ENCODE measurements at places on chromosomes 13 and 19.

DNA sequence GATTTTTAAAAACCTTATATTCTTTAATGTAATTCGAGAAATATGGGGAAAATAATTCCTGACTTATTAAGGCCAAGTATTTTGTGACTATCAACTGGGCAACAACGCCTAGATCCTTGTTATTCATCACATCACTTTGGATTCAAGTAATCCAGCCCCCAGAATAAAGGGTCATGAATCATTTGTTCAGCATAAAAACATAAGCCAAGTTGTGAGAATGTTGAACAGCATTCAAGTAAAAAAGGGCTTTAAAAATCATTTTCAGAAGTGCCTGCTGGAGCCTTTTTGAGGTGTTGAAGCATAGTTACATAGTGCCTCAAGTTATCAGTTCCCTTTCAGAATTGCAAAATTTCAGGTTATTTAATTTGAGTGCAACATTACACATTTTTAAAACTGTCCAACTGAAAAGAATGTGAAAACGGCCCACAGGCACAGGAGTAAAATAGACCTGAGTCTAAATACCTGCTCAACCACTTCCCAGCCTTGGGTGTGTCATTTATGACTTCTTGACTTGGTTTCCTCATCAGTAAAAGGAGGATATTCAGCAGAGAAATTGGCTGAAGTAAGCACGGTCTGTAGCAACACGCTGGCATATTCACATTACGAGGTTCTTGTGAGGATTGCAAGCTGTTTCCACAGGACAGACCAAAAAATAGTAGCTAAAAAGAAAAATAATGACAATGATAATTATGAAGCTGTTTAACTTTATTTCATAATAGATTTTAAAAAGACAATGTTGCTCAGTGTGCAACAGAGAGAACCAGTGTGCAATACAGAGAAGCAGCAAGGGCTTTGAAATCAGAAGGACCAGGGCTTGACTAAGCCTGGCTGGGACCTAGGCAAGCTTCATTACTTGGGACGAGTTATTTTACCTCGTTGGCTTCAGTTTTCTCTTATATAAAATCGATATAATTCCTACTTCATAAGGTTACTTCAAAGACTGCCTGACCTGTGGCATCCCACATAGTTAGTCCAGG is 56.6 kb downstream of the MBNL2 start:
- DNase-seq = no peak

DNA sequence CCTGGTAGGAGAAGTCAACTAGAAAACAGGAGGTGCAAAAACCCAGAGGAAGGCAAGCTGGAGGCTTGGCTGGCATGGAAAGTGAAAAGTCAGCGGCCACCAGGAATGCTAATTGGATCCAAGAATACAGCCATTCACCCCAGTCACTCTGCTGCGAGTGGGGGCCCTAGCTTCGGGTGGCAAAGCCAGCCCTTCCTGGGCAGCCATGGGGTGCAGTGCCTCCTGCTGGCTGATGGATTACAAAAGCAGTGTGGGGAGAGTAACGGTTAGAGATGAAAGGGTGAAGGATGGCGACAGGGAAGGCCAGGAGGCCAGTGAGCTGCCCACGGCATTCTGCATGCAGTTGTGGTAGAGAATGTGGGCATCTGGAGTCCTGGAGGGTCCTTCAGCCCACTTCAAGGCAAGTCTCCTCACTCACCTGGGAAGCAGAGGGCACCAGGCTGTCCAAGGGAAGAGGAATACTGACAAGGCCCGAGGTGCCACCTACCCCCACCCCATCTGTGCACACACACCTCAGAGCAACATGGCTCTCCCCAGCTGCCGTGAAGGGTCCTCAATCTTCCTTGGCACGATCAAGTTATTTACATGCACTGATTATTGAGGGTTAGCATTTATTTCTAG is 20.3 kb upstream of the EPHX3 start:
- DNase-seq = peak; percentile 42

- peak; percentile 44 for DNase-seq
Measured at GRCh38 chr19:4362831-4363545, 19.6 kb downstream of the MPND start.

- no peak for DNase-seq
Measured at GRCh38 chr13:30338331-30338851, 31.0 kb upstream of the KATNAL1 start.

- no peak for DNase-seq
Measured at GRCh38 chr13:98147521-98147920, 4.6 kb downstream of the FARP1 start.

- DNase-seq = no peak
Measured at GRCh38 chr19:6979399-6979798, 41.8 kb downstream of the MBD3L2B start.

DNA sequence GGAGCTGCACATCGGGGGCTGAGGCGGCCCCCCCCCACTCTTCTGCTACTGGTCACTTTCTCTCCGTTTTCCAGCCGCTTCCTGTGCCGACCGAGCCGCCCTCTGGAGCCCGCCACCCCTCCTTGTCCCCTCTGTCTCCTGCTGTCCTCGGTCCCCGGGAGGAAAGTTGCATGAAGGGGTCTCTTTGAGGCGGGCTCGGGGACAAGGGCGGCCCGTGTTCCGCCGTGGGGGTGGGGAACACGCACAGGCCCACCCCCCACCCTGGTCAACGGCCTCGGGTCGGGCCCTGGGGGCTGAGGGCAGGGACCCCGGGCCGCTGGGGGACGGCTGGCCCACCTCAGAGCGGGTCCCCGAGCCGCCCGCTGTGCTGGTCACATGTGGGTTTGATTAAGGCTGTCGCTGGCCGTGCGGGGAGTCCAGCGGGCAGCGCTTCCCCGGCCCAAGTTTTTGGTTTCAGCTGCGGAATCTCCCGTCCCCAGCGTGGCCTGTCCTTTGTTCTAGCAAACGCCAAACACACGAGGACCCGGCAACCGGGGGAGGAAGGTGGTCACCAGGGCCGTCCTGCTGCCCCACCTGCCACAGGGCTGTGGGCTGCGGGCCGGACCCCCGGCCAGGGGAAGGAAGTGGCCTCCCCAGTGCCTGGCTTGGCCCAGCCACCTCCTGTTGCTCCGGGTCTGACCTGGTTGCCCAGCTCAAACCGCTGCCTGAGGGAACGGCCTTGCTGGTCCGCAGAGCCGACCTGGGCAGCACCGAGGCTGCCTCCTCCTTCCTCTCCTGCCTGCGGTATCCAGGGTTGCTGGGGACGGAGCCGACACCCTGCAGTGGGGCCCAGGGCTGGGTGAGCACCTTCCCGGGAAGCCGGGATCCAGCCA is 1.9 kb downstream of the EFNA2 start:
- no peak for DNase-seq

- DNase-seq = no peak
Measured at GRCh38 chr19:53871454-53871853, 3.8 kb downstream of the MYADM start.

GRCh38 chr13:111505175-111505777 is 184.8 kb downstream of the TEX29 start:
- DNase-seq = peak; percentile 79

GRCh38 chr13:53206455-53206854 is 177.8 kb downstream of the OLFM4 start:
- no peak for DNase-seq

GRCh38 chr19:58570770-58571574 is 2.2 kb downstream of the MZF1 start:
- peak; percentile 6 for DNase-seq

- peak; percentile 25 for DNase-seq
Measured at GRCh38 chr19:48672994-48673393, at the start of gene NTN5. NTN5 (minus strand) TSS chr19:48673017; CDS start chr19:48670986, 2,031 bp downstream.

GRCh38 chr19:55538132-55538531 is 1.2 kb upstream of the SBK2 start:
- no peak for DNase-seq

DNA sequence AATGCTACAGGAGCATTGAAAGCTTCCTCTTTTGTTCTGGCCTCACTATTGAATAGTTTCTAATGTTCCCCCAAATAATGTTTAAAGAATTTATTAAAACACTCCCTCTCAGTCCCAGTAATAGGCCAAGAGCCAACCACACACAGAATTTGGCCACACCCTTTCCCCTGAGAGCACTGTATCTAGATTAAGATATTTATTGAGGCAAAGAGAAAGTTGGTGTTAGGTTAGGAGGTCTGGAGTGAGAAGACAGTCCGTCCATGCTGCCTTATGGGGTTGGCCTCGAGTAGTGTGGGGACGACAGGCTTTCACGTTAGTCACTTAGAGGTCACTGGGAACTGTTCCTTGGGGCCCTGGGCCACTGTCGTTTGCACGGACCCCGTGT is 122.9 kb upstream of the RNF113B start:
- no peak for DNase-seq

DNA sequence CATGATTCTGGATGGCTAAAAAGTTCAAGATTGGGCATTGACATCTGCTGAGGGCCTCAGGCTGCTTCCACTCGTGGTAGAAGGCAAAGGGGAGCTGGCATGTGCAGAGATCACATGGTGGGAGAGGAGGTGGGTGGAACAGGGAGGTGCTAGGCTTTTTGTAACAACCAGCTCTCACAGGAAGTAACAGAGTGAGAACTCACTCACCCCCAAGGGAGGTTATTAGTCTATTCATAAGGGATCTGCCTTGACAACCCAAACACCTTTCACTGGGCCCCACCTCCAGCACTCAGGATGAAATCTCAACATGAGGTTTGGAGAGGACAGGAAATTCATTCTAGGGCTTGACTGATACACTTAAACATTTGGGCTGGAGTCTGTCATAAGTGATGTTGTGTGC is 197.7 kb upstream of the RNF113B start:
- no peak for DNase-seq

GRCh38 chr19:33316541-33317264 is 14.4 kb upstream of the CEBPA start:
- no peak for DNase-seq

DNA sequence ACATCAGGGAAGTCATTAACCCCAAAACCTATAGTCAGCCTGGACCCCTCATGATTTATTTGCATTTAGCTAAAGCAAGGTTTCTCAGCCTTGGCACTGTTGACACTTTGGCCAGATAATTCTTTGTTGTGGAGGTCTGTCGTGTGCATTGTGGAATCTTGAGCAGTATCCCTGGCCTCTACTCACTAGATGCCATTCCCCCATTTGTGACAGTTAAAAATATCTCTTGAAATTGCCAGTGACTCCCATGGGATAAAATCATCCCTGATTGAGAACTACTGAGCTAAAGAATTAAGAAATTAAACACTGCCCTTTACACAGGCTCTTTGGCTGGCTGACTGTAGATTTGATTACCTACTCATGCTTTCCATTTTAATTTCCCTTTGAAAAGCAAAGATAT is 102.7 kb downstream of the LMO7 start:
- DNase-seq = no peak

DNA sequence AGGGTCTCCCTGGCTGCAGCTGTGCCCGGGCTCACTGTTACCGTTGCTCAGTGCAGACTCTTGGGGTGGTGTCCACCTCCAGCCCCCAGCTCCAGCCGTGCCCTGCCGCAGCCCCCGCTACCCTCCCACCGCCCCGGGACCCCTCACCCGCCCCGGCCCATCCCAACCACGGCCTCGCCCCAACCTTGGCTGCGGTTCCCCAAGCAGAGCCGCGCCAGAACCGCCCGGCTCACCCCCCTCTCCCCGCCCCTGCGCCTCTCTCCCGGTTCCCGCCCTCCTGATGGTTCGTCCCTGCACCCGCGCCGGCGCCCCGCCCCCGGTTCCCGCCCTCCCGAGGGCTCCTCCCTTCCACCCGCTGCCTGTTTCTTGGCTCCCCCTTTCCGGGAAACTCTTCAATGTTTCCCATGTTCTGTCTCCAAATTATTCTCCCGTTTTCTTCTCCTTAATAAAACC is 40.3 kb downstream of the ANKRD10 start:
- DNase-seq = peak; percentile 90

- peak; percentile 47 for DNase-seq
Measured at GRCh38 chr19:41351339-41352245, 2.1 kb downstream of the TGFB1 start.

DNA sequence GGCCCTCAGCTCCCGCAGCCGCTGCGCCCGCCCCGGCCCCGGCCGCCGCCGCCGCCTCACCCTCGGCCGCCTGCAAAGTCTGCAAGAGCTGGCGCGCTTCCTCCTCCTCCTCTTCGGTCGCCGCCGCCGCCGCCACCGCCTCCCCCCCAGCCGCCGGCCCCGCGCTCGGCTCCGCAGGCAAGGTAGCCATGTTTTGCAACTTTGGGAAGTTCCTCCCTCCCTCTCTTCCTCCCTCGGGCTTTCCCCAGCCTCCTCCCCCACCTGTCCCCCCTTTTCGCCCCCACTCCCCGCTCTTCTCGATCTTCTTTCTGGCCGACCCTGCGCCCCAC is 433 bp downstream of the SIX5 start:
- DNase-seq = peak; percentile 61

GRCh38 chr13:105436943-105437342 is 1098.5 kb downstream of the EFNB2 start:
- DNase-seq = no peak

- no peak for DNase-seq
Measured at GRCh38 chr19:40392894-40393517, 3.0 kb upstream of the HIPK4 start.

GRCh38 chr19:56076498-56076897 is 44.6 kb downstream of the ZNF787 start:
- peak; percentile 74 for DNase-seq

- no peak for DNase-seq
Measured at GRCh38 chr19:3336680-3337523, 29.5 kb upstream of the NFIC start.

DNA sequence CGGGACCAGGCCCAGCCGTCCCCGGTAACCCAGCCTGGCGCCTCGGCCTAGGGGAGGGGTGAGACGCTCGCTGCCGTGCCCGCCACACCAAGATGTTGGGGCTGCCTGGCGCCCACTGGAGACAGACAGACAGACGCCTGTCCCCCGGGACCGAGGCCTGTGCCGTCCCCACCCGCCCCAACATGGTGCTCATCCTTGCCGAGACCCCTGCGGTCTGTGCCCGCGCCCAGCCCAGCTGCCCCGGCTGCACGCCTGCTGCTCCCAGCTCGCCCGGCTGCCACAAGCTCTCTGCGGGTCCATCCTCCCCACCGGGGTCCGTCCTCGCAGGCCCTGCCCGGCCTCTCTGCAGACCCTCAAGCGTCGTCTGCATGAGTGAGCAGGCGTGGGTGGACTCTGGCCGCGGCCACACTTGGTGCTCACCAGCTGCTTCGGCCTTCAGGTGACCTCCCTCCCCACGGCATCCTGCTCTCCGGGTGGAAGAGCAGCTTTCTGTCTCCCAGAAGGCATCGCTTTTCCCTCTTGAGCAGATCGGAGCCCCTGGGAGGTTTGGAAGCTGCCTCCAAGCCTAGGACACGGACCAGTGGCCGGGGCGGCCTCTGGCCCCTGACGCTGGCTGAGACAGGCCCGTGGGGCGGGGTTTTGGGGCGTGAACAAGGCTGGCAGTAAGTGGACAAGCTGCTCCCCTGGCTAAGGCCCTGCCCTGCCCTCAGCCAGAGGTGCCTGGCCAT is 6.7 kb upstream of the TMPRSS9 start:
- DNase-seq = no peak

DNA sequence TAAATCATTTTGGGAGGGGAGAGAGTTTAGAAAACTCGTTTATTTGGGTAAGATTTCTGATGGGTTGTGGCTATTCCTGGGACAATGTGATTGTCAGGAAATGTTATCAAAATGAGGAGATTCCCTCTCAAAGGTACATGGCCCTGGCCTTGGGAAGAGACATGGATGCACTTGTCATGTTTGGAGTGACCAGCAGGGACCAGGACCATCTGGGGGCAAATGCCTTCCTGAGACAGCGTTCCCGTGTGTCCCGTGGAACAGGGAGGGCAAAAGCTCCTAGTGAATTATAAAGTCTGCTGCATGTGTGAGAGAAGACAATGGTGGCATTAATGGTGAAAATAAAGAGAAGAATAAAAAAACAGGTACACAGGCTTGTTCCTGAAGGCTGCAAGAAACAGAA is 317.3 kb downstream of the ZNF536 start:
- no peak for DNase-seq

- DNase-seq = no peak
Measured at GRCh38 chr19:29206453-29206852, 6.5 kb downstream of the UQCRFS1 start.
